CD4-positive, alpha-beta T cell treated with Interleukin-12 subunit alpha and Interleukin-12 subunit beta, for 1 hour (primary cell): ENCODE measurements at places on chromosomes 12 and 14.

DNA sequence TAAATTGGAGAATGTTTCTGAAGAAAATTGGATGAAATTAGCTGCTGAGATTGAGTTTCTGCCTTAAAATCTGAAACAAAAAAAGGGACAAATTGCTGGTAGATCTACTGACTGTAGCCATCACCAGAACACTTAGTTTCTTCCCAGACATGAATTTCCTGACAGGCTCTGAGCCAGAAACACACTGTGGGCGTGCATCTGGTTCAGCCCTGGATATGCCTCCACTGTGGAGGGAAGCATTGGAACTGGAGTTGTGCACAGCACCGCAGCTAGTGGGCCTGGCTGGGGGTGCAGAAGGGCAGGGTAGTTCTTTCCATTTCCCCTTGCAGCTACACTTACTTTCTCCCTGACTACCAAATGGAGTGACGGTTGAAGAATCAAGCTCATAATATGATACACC lies 31.2 kb downstream of the CREBL2 start:
- DNase-seq: no peak

DNA sequence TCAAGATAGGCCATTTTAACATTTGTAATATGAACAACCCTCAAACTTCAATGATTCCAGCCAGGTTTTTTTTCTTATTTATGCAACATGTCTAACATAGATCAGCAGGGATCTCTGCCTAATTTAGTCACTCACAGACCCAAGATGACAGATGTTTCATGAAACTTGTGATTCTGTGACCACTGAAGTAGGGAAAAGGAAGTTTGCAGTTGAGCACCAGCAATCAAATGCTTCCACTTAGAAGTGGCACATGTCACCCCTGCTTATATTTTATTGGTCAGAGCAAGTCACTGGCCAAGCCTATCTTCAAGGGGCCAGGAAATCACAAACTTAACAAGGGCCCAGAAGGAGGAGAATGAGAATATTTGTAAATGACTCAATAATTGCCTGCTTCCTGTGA lies 150.6 kb downstream of the BCAT1 start:
- DNase-seq: no peak

DNA sequence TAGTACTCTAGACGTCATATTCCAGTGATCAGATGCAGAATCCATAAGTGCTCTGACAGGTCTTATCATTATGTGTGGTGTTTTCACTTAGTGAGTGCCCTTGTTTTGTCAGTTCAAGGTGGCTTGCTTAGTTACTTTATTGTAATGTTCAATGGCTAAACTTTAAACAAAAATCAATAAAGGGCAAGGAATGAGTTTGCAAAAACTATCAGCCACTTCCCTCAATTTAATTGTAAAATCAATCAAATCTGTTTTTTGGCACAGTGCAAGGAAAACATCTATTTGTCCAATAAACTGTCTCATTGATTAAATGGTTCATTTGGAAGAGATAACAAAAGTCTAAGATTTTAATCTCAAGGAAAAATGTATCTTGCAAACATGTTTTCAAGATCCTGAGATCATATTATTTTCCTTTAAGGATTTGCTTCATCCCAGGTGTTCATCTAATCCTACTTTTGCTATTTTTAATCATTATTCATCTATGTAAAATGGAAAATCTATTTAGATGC lies 59.6 kb upstream of the EEA1 start:
- DNase-seq: no peak

- no peak for DNase-seq
Measured at GRCh38 chr12:45409966-45410365, 194.1 kb downstream of the ANO6 start.

DNA sequence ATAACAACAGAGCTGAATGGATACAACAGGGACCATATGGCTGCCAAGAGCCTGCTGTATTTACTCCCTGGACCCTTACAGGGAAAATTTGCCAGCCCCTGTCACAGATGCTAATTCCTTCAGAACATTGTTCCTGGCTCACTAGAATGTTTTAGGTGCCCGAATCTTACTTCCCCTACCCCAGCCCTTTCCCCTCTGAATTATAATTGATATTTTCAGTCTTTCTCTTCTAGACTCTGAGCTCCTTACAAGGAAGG lies 235.3 kb downstream of the KSR2 start:
- no peak for DNase-seq

- no peak for DNase-seq
Measured at GRCh38 chr12:67357376-67358125, 88.4 kb downstream of the CAND1 start.

- DNase-seq: no peak
Measured at GRCh38 chr12:2198005-2198501, 145.3 kb downstream of the CACNA1C start.

GRCh38 chr14:50846226-50846880 lies 15.4 kb upstream of the NIN start:
- no peak for DNase-seq

- DNase-seq: no peak
Measured at GRCh38 chr14:54483073-54483745, 5.6 kb downstream of the GMFB start.
